EL (cell line): ENCODE measurements at places on chromosomes 4 and X.

GRCh38 chr4:4594285-4594920 lies 52.6 kb upstream of the STX18 start:
- no peak for DNase-seq

DNA sequence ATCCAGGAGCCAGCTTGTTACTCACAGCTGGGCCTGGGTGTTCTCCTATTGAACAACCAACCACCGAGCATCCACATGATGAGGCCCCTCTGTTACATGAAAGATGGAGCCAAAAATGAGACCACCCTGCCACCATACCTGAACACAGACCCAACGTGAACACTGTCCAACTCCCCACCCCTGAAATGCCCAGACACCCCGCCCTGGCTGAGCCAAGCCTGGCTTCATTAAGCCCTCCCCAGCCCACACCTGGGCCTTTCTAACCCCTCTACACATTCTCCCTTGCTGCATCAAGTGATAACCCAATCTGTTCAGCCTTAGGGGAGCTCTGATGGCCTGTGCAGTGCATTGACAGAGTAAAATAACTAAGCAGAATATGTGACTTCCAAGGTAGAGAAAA lies 80.7 kb downstream of the EVC start:
- DNase-seq, result no peak

GRCh38 chrX:20967725-20968124 lies 406.5 kb upstream of the CNKSR2 start:
- DNase-seq, result no peak

DNA sequence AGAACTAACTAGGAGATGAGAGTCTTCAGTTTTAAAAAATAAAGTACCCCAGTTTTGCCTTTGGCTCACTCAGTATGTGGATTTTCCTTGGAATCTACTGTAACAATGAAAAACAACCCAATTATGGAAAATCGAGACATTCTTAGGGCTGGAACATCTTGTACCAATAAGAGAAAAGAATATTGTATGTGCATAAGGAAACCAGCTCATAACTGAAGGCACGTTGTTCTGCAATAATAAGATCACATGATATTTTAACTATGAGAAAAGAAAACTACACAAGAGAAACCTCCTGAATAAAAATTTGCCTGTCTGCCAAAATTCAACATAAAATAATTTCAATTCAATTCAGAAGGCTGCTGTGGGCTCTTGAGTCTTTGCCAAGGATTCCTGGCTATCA lies 261.8 kb upstream of the EDNRA start:
- DNase-seq, result no peak

DNA sequence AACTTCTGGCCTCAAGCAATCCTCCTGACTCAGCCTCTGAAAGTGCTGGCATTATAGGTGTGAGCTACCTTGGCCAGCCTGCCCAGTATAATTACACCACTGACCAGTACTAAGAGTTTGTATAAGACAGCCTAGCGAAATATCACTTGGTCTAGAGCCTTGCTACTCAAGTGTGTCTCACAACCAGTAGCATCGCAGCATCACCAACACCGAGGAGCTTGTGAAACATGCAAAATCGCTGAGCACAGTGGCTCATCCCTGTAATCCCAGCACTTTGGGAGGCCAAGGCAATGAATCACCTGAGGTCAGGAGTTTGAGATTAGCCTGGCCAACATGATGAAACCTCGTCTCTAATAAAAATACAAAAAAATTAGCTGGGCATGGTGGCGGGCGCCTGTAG lies 102.0 kb upstream of the GATB start:
- DNase-seq, result peak; percentile 56

GRCh38 chrX:106467422-106467821 lies 144.4 kb upstream of the RADX start:
- no peak for DNase-seq

GRCh38 chr4:143285696-143286437 lies 50.8 kb upstream of the GAB1 start:
- DNase-seq, result no peak

- DNase-seq, result no peak
Measured at GRCh38 chrX:135434258-135435138, 12.8 kb downstream of the SMIM10L2A start.
